Stimulated activated CD4-positive, alpha-beta T cell treated with anti-CD3 and anti-CD28 coated beads, Interleukin-12 subunit alpha, Interleukin-12 subunit beta, amount 100 ng/mL, for 48 hours (primary cell): ENCODE measurements at places on chromosomes 1 and 21.
A peak's percentile ranks its signal among the peaks of the same experiment; 100 is the strongest.

DNA sequence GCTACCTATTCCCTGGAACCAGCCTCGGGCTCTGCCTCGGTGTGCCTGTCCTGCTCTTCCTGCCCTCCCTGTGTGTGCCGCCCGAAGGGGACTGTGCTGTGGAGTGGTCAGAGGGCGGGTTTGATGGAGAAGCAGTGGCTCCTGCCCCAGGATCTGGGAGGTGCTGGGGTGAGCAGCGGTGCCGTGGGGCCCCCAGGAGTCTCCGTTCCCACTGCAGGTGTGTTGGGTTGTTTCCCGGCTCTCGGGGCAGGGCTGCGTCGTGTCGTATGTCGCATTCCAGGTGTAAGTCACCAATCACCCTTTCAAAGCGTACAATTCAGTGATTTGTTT, 32.6 kb upstream of the TTC34 start:
- DNase-seq, result no peak

GRCh38 chr21:27532076-27532475, 565.2 kb upstream of the ADAMTS5 start:
- DNase-seq, result no peak

DNA sequence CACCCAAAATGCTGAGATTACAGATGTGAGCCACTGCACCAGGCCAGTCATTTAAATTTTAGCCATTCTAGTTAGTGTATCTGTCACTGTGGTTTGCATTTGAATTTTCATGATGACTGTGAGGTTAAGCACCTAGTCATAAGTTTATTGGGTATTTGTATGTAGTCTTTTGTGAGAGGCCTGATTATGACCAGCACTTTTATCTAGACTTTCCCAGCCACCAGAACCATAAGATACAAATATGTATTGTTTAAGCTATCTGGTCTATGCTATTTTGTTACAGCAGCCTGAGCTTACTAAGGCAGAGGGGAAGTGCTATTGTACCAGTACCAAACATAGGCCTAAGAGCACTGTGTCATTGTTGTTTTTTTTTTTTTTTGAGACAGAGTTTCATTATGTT, 19.9 kb upstream of the DNAJC6 start:
- no peak for DNase-seq

DNA sequence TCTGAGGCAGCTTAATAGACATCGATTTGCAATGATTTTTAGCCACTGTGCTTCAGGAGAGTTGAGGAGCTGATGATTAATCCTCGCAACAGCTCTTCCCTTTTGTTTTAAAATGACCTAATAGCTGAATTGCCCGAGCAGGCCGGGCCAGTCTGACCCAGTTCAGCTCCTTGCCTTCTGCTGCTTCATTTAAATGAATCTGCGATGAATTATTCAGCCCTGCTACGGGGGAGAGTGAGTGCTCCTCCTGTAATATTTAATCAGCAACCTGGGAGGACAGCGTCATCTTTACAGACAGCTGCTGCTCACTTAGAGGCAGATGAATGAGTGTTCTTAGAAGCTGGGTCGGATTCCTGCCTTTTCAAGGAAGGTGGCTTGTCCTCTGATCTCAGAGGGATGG, 325.1 kb downstream of the CAMTA1 start:
- DNase-seq, result no peak

DNA sequence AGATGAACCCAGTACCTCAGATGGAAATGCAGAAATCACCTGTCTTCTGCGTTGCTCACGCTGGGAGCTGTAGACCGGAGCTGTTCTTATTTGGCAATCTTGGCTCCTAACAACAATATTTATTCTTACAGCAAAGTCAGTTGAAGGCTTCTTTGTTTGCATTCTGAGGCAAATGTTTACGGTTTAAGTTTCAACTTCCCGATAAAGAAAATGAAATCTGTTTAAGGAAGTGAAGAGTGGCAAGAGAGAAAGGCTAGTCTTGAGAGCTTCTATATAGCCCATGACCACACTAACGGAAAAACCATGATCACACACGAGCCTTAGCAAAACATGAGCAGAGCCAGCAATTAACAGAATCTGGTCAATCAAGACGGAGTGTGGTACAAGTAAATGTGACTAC, 122.6 kb upstream of the ZNHIT6 start:
- no peak for DNase-seq

GRCh38 chr1:1973716-1974642, 29.6 kb downstream of the CFAP74 start:
- DNase-seq, result no peak

- no peak for DNase-seq
These were observed 850 bp downstream of the SESN2 start for GRCh38 chr1:28259934-28260802.

DNA sequence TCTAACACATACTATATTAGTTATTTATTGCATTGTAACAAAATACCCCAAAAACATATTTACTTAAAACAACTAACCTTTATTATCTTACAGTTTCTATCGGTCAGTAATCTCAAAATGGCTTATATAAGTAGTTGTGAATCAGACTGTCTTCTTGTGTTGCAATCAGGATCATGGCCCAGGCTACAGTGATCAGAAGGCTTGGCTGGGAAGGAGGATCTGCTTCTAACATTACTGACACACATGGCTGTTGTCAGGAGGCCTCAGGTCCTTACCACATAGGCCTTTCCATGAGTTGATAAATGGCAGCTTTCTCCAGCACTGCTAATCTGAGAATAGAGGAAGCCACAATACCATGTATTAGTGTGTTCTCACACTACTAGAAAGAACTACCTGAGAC, 33.7 kb downstream of the CFH start:
- DNase-seq, result no peak

DNA sequence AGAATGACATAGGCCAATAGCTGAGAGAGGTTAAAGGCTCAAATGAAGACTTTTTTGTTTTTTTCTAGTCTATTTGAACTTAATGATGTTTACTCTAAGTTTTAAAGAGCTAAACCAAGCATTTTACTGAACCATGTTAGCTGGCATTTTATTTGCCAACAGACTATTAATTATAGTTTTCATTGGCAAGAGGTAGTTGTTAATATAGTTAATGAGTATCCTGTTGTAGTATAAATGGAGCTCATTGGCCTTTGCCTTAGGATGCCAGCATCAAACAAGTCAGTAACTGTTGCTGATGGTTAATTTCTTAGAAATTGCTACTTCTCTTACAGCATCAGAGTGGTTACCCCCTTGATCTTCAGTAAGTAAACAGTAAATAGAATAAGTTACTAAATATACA, 339.0 kb upstream of the B3GALT2 start:
- no peak for DNase-seq

- DNase-seq, result no peak
These were observed 136.2 kb downstream of the NAV1 start for GRCh38 chr1:201675143-201675542.

DNA sequence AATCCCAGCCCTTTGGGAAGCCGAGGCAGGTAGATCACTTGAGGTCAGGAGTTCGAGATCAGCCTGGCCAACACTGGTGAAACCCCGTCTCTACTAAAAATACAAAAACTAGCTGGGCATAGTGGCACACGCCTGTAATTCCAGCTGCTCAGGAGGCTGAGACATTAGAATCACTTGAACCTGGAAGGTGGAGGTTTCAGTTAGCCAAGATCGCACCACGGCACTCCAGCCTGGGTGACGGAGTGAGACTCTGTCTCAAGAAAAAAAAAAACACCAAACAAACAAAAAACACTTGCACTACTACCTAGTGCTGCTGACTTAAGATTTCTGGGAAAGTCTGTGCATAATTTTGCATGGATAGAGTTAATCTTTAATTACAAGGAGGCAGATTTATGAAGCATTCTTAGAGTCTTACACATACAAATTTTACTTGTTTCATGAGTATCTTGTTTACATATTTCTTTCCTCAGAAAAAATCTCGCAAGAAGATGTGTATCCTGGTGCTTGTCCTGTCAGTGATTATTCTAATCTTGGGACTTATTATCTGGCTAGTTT, 8.7 kb upstream of the PPP1R8 start:
- DNase-seq, result no peak

DNA sequence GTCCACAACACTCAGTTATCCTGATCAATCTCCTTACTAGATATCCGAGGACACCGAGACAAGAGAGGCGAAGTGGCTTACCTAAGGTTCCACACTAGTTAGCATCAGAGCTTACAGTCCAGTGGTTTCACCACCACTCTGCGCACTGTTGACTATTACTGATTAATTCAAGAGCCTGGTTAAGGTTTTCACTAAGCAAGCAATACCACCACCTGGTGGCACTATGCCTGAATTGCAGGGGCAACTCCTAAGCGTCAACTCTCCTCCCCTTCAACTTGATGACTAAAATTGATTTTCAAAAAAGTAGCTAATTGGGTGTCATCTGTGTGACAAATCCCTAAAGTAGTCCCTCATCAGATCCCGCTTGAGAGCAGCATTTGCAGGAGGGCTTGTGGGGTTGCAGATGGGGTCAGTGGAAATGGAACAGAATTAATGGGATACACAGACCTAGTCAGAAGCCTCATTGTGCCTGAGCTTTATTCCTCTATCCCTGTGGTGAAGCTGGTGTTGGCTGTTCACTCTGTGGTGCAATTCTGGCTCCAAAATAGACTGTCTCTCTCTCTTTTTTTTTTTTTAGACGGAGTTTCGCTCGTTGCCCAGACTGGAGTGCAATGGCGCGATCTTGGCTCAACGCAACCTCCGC, 9.1 kb downstream of the TTC22 start:
- peak; percentile 51 for DNase-seq

- DNase-seq, result no peak
These were observed 35.4 kb downstream of the TNFRSF9 start for GRCh38 chr1:7905262-7905661.

DNA sequence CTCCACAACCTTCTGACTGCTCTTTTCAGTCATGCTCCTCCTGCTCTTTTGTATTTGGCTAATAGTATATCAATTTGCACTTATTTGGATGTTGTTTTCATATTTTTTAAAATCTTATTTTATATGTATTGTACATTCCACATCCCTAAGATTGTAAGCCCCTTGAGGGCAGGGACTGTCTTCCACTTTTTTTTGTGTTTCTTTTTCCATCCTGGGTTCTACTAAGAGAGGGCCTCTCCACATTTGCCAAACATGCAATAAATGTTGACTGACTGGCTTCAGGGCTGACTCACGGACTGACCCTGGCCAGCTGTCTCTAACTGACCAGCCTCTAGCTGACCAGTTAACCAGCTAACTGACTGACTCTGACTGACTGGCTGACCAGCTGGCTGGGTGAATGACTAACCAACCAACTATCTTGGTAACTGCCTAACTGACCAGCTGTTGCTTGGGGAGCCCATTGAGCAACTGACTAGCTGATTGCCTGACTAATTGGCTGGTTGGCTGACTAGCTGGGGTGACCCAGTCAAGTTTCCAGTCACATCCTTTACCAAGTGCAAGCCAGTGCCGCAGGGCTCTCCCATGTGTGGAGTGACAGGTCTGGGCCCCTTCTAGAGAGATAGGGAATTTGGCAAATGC, 16.1 kb downstream of the CSF1 start:
- no peak for DNase-seq

DNA sequence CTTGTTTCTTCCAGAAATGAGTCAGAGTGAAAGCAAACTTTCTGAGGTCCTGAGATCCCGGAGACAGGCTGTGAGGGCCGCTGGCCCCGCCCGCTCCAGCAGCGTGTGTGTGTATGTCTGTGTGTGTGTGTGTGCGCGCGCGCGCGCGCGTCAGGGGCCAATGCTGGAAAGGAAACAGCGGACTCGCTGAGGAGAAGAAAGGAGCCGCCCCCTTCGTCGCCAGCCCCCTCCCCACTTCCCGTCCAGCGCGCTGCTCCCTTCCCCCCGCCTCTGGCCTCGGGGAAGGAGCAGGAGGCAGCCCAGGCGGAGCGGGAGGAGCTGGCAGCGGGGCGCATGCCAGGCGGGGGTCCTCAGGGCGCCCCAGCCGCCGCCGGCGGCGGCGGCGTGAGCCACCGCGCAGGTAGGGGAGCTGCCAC, at the start of gene DISC1:
Gene DISC1, plus strand, starts transcription at position 256 of the 416 bp plus-strand sequence. Its CDS starts 78 bp downstream, at position 334.
- DNase-seq, result peak; percentile 42

DNA sequence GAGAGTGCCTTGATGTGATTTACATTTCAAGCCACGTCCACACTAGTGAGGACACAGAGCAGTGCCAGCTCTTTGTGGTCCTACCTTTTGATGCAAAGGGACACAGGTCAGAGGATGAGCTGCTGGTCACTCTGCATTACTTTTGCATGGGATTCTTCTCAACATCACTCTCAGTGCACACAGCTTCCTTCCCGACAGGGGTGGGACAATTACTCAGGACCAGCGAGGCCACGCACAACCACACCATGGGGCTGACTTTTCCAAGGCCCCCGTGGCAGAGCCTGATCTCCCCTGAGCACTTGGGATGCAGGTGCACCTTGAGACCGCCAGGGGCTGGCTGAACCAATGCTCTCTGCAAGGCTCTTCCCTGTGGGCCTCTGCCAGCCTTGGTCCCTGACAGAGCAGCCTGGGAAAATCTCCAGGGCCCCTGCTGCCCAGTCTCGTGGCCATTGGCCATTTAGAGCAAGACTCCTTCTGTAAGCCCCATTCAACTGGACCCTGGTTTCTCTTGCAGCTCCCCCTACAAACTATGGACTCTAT, 13.2 kb upstream of the PRAMEF12 start:
- no peak for DNase-seq

DNA sequence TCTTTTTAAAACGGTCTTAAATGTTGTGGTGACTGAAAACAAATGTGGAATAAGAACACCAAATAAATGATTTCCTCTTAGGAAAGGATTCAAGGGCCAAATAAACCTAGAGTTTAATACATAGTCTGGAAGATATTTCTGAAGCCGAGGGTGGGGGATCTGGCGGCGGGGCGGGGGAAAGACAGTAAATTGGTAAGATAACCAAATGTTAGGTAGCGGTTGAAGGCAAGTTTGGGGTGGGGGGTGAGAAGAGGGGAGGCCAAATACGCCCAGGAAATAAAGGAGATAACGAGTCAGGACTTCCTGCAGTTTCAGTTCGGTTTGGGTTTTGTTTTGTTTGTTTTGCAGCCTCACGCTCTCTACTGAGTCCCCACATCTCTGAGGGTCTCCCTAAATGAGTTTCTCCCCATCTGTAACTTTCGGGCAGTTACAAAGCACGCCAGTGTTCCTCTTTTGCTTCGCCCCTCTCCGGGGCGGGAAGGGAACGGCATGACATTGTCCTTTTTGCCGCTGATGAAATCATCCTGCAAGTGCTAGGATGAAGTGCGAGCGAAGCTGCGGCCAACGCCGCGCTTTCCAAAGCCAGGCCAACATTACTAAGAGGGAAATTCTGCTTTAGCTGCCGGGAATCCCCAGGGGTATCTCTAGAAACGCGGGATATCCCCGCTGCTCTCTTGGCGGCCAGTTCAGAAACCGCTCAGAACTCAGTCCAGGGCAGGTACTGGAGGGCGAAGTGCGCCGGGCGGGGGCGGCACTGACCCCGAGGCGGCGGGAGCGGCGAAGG, 844 bp downstream of the NIBAN1 start:
- peak; percentile 53 for DNase-seq

- no peak for DNase-seq
These were observed 10.0 kb upstream of the C8A start for GRCh38 chr1:56844545-56845136.

- DNase-seq, result no peak
These were observed 147.3 kb upstream of the WNT4 start for GRCh38 chr1:22290157-22290556.

- no peak for DNase-seq
These were observed 56.6 kb downstream of the PCNX2 start for GRCh38 chr1:233238884-233239431.
